ENCODE measurements at places on chromosomes 4 and X.

DNA sequence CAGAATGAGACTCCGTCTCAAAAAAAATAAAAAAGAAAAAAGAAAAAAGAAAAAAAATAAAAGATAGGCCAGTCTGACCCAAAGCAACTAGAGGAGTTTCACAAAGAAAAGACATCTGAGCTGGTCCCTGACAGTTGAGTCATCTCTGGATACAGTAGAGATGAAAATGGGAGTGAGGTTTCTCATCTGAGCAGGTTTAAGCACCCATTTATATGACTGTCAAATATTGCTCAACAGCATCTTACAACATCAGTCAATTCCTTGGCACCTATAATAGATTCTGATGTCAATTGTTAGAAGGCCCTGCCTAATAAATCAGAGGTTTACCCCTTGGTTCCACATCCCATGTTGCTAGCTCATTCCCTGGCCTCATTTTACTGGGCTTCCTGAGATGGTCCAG, 490.5 kb downstream of the MAGEE1 start:
- no peak for DNase-seq
- no peaks in the 10 kb centered on the region for H3K27me3 ChIP-seq
- no peaks in the 10 kb centered on the region for H3K4me1 ChIP-seq
- no peak overlapping the region for H3K27ac ChIP-seq
- H3K4me3 ChIP-seq = no peak overlapping the region

DNA sequence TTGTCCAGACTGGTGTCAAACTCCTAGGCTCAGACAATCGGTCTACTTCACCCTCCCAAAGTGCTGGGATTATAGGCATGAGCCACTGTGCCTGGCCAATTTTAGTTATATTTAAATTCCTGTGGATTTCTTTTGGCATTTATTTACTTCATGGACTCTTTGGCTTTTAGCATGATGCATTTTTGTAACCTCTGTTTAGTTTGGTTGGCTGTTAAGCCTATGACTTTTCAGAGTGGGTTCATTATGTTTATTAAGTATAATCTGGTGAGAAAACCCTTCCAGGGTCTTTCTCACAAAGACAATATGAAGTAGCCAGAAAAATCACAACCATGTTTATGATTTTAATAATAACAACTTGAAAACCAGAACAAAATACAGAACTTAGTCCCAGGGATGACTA, 49.4 kb downstream of the USP38 start:
- H3K27ac ChIP-seq = no peak overlapping the region
- no peaks in the 10 kb centered on the region for H3K4me1 ChIP-seq
- no peak overlapping the region for H3K4me3 ChIP-seq
- DNase-seq = no peak
- H3K36me3 ChIP-seq = no peaks in the 10 kb centered on the region

- peaks cover 20% of the 10 kb centered on the region for H3K36me3 ChIP-seq
- H3K4me1 ChIP-seq = peaks cover 14% of the 10 kb centered on the region
- H3K27ac ChIP-seq = no peak overlapping the region
- no peak for DNase-seq
Observed at GRCh38 chr4:13430834-13431568, 53.1 kb downstream of the RAB28 start.

- H3K36me3 ChIP-seq = no peaks in the 10 kb centered on the region
- no peak overlapping the region for H3K27ac ChIP-seq
- no peak overlapping the region for H3K4me3 ChIP-seq
- DNase-seq = no peak
- H3K27me3 ChIP-seq = no peaks in the 10 kb centered on the region
Observed at GRCh38 chrX:97155816-97156215, 272.1 kb downstream of the RPA4 start.

DNA sequence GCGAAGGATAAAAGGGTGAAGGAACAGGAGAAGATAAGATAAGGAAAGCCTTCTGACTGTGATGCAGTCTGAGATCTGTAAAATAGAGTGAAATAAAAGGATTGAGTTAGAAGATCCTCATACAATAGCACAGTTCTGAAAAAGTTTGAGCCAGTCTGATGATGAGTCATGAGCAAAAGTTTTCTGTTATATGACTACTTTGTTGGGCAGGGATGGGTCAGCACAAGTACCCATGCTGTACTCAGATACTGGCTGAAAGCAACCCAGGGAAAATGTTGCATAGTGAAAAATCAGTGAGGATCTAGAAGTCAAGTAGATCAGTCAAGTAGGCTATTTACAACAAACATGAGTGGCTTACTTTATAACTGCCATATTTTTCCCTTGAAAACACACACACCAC, 253.5 kb downstream of the PCDH10 start:
- no peaks in the 10 kb centered on the region for H3K4me1 ChIP-seq
- H3K4me3 ChIP-seq = no peak overlapping the region
- no peaks in the 10 kb centered on the region for H3K27me3 ChIP-seq
- H3K27ac ChIP-seq = no peak overlapping the region
- no peak for DNase-seq
- no peaks in the 10 kb centered on the region for H3K36me3 ChIP-seq

DNA sequence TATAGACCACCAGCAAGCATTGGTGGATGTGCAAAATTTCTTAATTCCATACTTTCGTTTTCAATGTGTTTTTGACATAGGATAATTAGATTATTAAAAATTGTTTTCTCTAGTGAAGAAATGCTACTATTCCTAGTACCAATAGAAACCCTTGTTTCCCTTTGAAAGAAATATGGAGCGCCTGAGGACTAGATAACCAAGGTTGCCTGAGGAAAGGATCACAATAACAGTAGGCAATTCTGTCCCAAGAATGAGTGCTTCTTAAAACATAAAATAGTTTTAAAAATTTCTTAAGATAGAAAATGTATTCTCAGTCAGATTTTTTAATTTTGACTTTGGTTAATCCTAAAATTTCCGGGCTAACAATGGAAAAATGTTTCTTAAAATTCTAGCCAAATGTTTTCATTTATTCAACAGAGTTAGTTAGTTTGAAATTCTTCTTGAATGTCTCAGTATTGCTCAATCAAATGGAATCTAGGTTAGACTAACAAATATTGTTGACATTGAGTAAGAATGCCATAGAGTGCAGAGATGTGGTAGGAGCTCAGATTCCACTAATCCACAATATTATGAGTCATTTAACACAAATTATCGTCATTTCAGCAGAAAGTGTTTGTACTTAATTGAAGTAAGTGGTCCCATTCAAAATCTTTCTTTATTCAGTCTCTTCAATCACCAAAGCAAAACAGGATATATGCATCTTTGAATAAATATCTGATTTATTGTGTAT, 666.0 kb downstream of the GRID2 start:
- DNase-seq = no peak
- H3K36me3 ChIP-seq = no peaks in the 10 kb centered on the region
- H3K4me1 ChIP-seq = no peaks in the 10 kb centered on the region
- H3K27ac ChIP-seq = no peak overlapping the region

DNA sequence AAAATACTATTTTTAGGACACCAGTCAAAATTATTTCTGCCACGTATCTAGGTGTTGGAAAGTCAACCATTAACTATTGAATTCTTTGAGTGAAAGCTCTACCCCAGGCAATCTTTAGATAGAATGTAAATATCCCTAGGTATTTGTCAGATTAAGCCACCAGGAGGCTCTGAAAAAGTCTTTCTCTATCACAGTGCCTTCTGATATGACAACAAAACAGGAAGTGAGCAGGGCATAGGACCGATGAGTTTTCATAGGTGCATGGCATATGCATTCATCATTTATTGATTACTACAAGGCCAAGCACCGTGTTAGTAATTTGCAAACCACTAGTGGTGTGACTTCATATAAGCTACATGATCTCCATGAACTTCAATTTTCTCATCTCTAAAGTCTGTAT, 333.6 kb upstream of the F9 start:
- no peak overlapping the region for H3K27ac ChIP-seq
- H3K36me3 ChIP-seq = no peaks in the 10 kb centered on the region
- H3K27me3 ChIP-seq = peaks cover 28% of the 10 kb centered on the region

DNA sequence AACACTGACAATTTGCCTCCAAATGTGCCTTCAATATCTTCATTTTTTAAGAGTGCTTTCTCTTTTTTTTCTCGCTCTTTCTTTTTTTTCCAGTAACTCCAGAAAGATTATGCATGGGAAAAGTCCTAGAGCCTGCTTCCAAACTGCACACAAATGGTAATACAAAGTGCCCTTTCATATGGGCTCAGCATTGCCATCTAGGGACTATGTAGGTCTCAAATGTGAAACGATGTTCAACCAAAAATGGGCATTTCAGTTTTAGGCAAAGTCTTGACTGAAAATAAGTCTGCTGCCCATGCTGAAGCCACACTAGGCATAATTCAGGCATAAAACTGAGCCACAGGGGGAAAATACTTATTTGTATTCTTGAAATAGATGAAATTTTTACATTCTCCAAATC, 65.6 kb downstream of the SYNPO2 start:
- no peak for DNase-seq
- no peaks in the 10 kb centered on the region for H3K4me1 ChIP-seq
- no peaks in the 10 kb centered on the region for H3K36me3 ChIP-seq

DNA sequence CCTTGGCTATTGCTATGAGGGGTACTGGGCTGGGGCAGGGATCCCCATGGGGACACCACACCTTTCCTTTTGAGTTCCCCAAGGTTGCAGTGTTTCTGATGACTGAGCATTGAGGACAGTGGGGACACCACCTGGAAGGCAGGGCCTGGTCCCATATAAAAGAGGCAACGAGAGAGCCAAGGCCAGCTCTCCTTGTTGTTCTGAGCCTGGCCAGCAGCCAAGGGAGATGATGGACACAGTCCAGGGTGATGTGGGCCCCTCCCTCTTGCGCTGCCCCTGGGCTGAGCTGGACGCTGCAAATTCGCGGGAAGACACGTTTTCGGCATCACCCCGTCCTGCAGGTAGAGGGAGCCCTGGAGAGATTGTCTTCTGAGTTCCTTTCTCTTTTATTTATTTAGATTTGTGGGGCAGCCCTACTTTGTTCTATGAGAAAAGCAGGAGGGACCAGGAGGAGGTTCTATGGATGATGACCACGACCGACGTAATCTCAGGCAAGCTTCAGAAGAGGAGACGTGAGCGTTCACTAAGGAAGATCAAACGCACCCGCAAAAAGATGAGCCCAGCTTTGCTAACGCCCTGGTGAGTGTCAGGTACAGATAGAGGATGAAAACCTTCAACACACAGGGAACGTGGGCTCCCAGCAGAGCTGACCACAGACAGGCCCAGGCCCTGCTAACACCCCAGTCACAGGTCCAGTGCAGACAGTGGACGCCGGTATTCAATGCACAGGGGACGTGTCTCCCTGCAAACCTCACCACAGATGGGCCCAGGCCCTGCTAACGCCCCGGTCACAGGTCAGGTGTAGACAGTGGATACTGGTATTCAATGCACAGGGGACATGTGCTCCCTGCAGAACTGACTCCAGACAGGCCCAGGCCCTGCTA, 97.4 kb downstream of the SHOX start:
- H3K4me3 ChIP-seq = no peak overlapping the region
- H3K27me3 ChIP-seq = no peaks in the 10 kb centered on the region
- H3K27ac ChIP-seq = no peak overlapping the region

DNA sequence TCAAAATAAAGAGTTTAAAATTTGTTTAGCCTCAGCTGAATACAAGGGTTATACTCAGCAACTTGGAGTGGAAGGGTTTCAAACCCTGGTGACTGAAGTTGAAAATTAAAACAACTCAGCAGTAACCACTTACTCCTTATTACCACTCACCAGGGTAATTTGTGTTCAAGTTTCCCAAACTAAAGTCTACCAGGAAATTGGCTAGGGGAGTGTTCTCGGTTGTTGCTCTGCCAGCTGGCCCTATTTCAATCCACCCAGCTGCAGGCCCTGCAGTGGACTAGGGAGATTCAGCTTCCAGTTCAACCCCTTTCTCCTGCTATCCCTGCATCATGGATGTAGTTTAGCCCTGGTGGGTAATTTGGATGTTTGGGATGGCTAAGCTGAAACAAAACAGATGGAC, 37.8 kb upstream of the EXOC1L start:
- no peaks in the 10 kb centered on the region for H3K36me3 ChIP-seq
- peaks cover 7% of the 10 kb centered on the region for H3K27me3 ChIP-seq
- no peak for DNase-seq
- H3K4me1 ChIP-seq = no peaks in the 10 kb centered on the region
- no peak overlapping the region for H3K27ac ChIP-seq

DNA sequence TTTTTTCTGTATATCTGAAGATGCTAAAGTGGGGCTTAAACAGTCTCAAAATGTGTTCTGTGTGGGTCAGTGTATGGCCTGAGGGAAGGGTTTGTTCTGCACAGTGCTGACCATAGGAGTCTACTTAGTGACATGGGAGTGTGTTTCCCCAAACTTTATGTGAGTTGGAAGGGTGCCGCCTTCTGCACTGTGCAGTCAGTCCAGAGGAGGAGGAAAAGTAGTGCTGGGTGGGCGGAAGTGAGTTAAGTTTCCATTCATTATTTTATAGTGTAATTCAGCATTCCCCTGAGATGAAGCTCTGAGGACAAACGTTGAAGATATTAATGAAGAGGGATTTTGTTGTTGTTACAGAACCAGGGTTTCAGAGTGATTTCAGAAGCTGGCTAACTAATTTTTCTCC, 2.9 kb downstream of the CHST7 start:
- peaks cover 21% of the 10 kb centered on the region for H3K36me3 ChIP-seq
- no peak for DNase-seq
- H3K4me3 ChIP-seq = peak overlapping the region; percentile 78
- H3K4me1 ChIP-seq = peaks cover 44% of the 10 kb centered on the region
- H3K27ac ChIP-seq = no peak overlapping the region
